ENCODE measurements at places on chromosomes 12 and 14.

GRCh38 chr14:32530800-32531199, 201.7 kb downstream of the AKAP6 start:
- DNase-seq = no peak

DNA sequence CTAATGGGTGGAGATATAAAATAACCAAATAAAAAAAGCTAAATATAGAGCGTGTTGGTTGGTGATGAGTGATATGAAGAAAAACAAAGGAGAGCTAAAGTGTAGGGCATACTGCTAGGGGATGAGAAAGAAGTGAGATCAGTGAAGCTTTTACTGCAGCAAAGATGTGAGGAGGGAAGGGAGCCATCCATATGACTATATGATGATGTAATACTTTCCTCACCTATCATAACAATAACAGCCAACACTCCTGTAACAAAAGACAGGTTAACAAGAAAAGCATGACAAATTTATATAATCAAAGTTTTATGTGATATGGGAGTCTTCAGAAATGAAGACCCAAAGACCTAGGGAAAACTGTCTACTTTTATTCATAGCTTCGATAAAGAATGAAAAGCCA, 57.4 kb upstream of the LRFN5 start:
- no peak for DNase-seq

GRCh38 chr14:30077946-30078345, 150.3 kb upstream of the PRKD1 start:
- DNase-seq = no peak

GRCh38 chr14:99574099-99574880, 29.7 kb downstream of the CCDC85C start:
- DNase-seq = peak; percentile 81

GRCh38 chr12:115922952-115923564, 354.4 kb downstream of the MED13L start:
- DNase-seq = no peak

- DNase-seq = no peak
These were observed 16.1 kb downstream of the GRIP1 start for GRCh38 chr12:66662729-66663128.

- DNase-seq = no peak
These were observed 37.0 kb upstream of the TMX1 start for GRCh38 chr14:51202914-51203665.

DNA sequence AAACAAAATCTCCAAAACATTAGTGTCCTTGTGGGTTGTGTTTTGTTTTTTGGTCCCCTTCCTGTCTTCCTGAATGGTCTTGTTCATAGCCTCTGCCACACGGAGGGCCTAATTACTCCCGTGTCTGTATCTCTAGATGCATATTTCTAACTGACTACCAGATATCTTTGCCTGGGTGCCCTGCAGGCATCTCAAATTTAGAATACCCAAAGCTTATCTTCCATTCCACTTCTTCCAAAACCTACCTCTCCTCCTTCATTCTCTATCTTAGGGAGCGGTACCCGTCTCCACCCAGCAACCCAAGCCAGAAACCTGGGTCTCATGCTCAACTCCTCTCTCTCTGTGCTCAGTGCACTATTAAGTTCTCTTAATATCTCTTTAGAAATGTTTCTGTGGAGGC, 10.9 kb upstream of the METAP2 start:
- no peak for DNase-seq

- no peak for DNase-seq
These were observed 51.3 kb downstream of the MON2 start for GRCh38 chr12:62517887-62518286.

- DNase-seq = no peak
These were observed 61.3 kb downstream of the CHGA start for GRCh38 chr14:92984082-92984788.

DNA sequence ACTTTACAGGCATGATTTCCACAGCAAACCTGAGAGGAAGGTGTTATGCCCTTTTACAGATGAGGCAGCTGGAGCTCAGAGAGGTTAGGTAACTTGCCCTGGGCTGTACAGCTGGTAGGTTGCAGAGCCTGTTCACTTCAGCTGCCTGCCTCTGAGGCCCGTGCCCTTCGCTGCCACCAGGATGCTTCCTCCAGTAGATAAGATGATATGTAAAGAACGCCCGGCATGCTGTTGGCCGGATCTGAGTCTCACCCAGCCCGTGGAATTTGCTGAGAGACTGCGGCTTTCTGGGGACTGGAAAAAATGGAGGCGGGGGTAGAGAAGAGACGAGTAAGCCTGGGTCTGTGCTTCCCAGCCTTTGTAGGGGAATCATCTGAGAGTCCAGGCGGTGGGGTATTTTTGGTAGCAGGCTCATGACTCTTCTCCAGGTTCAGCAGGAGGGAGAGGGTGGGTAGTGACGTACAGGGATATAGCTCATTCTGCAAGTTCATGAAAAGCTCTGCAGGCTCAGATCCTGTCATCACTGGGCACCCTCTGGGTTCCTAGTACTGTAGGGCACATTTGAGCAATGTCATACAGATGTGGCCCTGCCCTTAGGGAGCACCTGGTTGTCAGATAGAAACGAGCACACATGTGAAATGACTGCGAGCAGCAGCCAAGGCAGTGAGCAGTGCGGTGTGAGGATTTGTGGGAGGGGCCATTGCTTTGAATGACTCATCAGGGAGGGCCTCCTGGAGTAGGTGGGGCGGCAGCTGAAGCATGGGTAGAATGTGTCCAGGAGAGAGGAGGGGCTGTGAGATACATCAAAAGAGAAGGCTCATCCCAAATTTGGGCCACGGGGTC, 159.4 kb downstream of the TSPAN9 start:
- DNase-seq = peak; percentile 43

- DNase-seq = no peak
These were observed 164.2 kb downstream of the CHST11 start for GRCh38 chr12:104620837-104621531.

DNA sequence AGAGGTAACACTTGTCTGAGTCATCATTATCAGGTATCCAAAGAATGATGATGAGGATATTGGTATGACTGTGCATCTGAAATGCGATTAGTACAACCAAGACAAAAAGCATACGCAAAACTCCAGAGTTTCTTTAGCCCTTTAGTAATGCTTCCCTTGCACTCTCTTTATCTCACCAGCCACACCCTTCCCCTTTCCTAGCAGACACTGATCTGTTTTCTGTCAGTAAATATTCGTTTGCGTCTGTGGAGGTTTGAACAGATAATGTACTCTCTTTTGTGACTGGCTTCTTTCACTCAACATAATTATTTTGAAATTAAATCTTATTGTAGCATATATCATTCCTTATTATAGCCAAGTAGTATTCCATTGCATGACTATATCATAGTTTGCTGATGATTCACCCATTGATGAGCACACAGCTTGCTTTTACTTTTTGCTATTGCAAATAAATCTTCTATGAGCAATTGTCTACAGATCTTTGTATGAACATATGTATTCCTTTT, 775.7 kb downstream of the SLC6A15 start:
- DNase-seq = no peak

- DNase-seq = no peak
These were observed 7.8 kb upstream of the RIN3 start for GRCh38 chr14:92505826-92506225.

GRCh38 chr12:123805173-123805572, 43.1 kb downstream of the DNAH10 start:
- no peak for DNase-seq

DNA sequence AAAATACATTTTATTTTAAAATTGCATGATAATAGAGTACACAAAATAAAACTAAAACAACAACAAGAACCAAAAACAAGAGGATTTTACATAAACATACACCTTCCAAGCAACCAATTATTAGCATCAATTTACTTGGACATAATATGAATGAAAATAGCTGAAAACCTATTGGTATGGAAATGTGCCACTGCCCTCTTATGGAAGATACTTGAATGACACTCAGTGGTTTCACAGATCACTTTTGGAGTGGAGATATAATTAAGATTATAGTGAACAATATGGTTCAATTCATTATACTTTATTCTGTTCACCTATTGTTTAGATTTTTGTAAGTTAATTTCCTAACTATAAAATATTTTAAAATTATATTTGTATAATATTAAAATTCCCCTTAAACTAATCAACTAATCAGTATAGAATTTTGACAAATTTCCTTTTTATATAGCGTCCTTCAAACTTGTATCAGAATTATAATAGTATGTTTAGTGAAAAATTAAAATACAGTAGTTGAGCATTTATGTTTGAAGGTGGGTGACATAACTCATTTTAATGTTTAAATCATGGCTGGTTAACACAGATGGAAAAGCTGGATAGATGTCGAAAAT, 70.1 kb downstream of the SLC6A15 start:
- no peak for DNase-seq

- no peak for DNase-seq
These were observed at the start of gene GPR132 for GRCh38 chr14:105065280-105066228. Gene GPR132 (minus strand): TSS chr14:105065430. CDS start chr14:105055420, 10,010 bp downstream.

DNA sequence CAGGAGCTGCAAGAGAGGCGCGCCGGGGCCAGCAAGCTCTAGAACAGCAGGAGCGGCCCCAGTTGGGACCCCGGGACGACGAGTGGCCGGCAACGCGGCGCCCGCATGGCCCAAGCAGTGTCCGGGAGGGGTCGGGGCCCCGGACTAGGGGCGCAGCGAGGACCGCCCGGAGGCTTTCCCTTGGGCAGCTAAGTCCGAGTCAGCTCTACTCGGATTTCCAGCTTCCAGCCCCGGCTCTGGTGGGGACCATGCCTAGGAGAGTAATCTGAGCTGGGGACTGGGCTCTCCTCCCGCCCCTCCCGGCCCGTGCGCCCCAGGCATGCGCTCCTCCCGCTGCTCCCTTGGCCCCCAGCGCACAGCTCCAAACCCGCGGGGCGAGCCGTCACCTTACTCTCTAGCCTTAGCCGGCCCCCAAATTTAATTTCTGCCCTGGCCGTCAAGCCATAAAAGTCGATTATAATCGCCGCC, 41.6 kb upstream of the CAPRIN2 start:
- peak; percentile 66 for DNase-seq

DNA sequence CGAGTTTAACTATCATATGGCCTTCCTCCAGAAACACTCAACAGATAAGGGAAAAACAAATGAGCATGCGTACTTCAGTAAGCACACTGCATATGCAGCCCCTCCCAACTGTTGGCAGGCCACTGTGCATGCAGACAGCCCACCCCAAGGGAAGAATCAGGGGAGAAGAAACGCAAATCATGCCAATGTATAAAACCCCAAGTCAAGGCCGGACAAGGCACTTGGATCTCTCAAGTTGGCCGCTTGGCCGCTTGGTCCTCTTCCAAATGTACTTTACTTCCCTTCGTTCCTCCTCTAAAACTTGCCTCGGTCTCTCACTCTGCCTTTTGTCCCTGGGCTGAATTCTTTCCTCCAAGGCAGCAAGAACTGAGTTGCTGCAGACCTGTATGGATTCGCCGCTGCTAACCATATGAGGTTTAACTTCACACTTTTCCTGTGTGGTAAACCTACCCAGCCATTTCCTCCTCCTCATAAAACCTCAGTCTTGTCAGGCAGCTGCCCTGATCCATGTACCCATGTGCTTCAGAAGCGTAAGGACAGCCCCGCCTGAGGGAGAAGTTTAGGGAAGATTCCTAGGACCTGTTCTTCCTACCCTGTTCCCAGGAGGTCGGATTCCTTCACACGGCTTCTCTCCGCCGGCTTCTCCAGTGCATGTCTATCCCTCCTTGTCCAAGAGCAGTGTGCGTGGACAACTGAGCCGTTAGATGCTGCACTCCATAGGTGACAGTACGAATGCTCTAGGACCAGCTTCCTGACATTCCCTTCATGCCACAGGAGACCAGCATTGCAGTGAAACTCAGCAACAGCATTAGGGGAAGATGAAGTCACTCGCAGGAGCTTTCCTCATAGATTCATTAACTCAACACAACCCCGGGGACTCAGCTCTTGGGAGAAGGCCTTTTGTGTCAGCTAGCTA, 188.0 kb downstream of the MON2 start:
- DNase-seq = no peak

All from MG63 (cell line).